Stimulated activated CD8-positive, alpha-beta memory T cell treated with anti-CD3 and anti-CD28 coated beads, Interleukin-7, amount 100 ng/mL, for 24 hours (primary cell): ENCODE measurements at places on chromosomes 1 and 21.

DNA sequence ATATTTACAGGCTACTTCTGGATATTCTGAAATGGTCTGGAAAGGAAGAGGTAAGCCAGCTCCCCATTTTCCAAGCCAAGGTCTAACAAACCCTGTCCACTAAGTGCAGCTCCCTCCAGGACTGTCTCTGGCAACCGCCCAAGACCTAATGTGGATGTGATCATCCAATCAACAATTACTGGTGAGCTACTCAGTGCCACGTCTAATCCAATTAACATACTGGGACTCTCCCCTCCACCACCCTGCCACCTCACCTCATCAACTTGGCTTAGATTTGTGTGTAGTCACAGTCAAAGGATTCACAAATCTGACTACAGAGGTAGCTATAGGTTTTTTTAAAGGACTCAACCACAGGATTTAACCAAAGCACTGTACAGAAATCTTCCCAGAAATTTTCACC, 25.4 kb upstream of the S100A7 start:
- DNase-seq: no peak

- DNase-seq: no peak
Observed at GRCh38 chr1:224182057-224182865, 779 bp upstream of the DEGS1 start.

GRCh38 chr1:248703674-248704073, 1.1 kb upstream of the OR14I1 start:
- DNase-seq: no peak

- no peak for DNase-seq
Observed at GRCh38 chr1:193451606-193452005, 265.2 kb upstream of the B3GALT2 start.

DNA sequence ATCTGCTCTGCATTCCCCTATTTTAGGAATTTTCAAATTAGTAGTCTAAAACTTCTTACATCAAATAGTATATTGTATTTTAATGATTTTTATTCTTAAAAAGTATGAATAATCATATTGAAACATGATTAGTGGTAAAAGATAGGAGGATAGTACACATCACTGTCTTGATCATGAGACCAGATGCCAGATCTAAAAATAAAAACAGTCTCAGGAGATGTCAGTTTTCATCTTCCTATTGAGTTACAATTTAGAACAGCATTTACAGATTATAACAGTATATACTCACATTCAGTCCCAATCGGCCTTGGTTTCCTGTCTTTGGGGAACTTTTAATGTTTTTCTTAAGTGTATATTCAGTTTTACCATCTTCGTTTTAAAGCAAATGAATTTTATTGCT, 95.9 kb downstream of the USP25 start:
- DNase-seq: no peak

- DNase-seq: no peak
Observed at GRCh38 chr1:206589206-206589605, 23.1 kb downstream of the EIF2D start.

DNA sequence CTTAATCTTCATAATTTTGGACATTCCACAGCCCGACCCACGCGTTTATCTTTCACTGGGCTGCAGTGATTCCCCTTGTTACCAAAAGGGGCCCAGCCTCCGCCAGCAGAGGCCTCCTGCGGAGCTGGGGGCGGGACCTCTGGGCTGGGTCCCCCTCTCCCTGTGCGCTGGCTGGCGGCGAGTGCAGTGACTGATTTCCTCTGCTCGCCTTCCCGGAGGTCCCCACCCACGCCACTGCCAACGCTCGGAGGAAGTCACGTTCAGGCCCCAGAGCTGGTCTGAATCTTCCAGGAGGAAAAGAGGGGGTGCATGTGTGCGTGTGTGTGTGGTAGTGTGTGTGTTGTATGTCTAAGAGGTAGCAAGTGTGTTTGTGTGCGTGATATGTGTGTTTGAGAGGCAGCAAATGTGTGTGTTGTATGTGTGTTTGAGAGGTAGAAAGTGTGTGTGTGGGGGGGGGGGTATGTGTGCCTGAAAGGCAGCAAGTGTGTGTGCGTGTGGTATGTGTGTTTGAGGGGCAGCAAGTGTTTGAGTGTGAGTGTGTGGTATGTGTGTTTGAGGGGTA, 35.0 kb upstream of the JAK1 start:
- peak; percentile 63 for DNase-seq

- no peak for DNase-seq
Observed at GRCh38 chr1:165954940-165955339, 127.5 kb downstream of the UCK2 start.

DNA sequence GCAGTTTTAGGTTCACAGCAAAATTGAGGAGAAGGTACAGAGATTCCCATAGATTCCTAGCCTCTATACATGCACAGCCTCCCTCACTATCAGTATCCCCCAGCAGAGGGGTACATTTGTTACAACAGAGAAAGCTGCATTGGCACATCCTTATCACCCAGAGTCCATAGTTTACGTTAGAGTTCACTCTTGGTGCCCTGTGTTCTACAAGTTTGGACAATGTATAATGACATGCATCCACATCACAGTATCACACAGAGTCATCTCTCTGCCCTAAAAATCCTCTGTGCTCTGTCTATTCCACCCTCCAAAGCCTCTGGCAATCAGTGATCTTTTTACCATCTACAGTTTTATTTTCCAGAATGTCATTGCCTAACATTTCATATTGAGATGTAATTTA, 22.3 kb upstream of the RGS16 start:
- no peak for DNase-seq

DNA sequence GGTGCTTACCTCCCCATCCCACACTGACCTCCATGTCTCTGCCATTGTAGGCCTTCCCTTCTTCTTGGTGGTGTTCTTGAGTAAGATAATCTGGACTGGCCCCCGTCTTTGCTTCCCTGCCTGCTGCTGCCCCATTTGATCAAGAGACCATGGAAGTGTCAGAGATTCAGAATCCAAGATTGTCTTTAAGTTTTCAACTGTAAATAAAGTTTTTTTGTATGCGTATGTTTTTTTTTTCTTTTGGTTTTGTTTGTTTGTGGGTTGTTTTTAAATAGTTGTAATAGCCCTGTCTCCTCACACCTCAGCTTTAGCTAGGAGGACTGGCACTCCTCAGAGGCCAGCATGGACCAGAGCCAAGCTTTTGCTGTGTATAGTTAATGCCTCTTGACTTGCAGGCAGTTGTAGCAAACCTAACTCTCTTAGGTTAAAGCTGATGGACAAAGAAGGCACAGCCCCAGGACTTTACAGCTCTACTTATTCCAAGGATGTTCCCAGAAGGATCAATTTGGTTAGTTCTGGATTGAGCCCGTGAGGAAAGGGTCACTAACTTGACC, 5.6 kb upstream of the YBX1 start:
- DNase-seq: no peak

DNA sequence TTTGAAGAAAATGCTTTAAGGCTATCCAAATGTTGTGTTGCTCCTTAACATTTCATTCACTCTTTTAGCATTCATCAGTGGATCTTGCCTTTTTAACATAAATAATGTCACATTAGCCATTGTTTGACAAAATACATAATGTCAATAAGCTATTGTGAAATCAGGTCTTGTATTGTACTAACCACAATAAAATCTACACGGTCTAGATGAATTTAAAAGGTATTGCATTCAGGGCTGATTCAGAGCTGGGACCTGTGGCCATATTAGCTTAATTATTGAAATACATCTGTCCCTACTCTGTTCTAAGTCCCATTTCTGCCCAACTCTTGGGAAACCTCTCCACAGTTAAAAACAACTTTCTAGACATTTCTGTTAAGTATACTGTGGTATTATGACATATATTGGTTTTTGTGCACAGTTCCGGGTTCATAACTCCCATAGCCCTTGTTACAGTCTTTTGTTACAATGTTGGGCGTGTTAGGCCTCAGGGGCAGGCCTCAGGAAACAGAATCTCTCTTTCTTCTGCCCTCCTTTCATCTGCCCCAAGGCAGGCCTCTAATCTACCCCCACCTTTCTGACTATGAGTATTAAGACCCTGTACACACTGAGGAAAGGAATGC, 44.7 kb upstream of the CITED4 start:
- no peak for DNase-seq

- DNase-seq: no peak
Observed at GRCh38 chr1:146007489-146008133, 11.2 kb upstream of the TXNIP start.

DNA sequence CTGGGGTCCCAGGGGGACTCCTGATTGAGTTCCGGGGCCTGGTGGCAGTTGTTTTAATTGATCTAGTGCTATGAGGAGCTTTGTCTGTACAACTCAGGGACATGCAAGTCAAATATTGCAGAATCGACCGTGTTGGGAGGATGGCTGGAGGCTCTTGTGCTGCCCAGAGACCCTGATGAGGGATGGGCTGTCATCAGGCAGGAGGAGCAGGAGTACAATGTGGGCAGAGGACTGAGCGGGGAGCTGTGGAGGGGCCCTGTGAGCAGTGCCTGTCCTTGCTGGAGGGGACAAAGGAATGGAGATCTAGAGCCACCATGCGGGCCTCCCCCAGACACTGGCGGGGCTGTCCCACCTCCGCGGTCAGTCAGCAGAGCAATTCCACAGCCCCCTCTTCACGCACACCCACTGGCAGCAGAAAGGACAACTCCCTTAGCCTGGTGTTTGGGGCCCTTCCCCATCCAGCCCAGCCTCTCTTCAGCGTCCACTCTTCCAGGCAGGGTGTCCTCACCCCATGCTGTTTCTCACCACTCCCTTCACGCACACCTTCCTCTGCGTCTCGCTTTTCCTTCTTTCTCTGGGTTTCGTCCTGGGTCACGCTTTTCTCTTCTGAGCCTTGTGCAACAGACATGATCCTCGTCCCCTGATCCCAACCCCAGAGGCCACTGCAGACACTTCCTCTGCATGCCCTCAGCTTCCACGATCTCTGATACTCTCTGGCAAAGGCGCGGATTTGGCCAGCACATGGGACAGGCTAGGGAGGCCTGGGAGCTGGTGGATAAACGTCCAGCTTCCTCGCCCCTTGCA, 122.6 kb downstream of the GRIK3 start:
- no peak for DNase-seq

DNA sequence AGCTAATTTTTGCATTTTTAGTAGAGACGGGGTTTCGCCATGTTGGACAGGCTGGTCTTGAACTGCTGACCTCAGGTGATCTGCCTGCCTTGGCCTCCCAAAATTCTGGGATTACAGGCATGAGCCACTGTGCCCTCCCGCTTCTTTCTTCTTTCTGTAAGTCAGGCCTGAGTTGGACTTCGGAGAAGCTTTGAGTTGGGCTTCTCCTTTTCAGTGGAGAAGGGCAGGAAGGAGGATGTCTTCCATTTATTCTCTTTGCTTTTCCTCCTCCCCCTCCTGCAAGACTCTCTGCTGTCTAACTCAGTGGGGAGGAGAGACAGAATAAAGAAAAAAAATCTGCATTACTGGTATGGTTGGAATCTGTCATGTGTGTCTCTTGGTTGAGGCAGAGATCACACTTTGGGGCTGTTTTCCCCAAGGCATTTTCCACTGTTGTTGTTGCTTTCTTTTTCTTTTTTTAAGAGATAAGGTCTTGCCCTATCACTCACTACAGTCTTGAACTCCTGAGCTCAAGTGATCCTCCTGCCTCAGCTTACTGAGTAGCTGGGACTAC, 13.2 kb upstream of the DEGS1 start:
- no peak for DNase-seq

GRCh38 chr1:152141971-152142584, 16.9 kb downstream of the RPTN start:
- no peak for DNase-seq

DNA sequence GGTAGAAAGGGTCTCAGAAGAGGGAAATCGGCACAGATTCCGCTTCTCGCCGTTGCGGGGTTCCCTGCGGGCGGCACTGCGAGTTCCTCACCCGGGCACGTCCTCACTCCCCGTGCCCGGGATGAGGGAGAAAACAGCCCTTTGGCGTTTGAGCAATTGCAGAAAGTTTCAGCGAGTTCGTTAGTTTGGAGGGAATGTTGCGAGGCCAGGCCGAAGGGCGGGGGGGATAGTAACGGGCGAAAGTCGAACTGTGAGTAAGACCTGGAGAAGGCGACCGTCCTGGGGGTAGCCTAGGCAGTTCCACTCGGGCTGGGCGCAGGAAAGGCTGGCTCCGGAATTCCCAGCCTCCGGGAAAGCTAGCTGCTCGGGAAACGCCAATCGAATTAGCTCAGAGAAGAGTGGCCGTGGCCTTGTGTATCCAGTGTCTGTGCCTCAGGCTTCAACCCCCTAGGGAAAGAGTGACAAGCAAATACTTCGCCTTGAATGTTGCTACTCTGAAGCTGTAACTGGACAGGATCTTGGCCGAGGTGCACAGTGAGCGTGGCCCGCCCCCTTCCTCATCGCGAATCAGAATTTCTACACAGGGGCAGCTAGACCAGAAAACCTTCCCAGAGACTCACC, 787 bp downstream of the PTGFR start:
- no peak for DNase-seq

DNA sequence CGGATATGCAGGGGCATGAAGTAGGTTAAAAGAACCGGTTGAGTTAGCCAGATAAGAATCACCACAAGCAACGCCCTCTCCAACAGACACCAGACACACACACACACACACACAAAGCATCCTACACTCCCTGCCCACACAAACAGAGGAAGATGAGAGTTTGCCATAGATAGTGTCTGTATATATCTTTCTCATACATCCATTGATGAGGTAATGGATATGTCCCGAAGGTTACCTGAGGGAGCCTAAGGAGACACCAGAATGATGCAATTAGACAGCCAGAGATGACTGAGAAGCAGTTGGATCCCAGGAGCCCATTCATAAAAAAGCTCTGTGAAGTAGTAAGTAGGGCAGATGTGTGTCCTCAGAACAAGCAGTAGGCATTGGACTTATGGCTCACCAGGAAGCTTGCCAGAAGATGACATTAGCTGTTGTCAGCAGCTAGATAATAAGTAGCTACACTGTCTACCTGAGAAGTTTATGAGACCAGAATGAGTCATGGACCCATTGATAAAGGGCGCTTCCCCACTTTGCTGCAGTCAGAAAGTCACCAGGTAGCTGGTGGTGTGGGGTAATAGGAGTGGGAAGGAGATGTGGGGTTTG, 247.0 kb downstream of the KCNT2 start:
- no peak for DNase-seq
